Stimulated activated CD8-positive, alpha-beta memory T cell treated with anti-CD3 and anti-CD28 coated beads, Interleukin-15, amount 100 ng/mL, for 48 hours (primary cell): ENCODE measurements at places on chromosomes 1 and 21.

DNA sequence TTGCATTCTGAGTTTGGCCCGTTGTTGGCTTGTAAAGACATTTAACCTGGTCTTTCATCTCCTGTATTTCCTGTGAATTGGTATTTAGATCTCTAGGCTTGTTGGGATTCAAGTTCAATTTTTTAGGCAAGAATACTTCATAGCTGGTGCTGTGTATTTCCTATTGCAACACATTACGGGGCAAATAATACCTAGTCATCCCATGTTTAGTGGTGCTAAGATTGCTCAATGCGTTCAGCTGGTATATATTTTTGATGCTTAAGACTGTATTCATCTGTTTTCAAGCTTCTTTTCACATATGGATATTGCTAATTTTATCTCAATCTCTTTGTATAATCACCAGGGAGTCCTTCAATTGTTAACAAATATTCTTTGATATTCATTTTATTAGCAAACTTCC is 87.5 kb upstream of the ZBTB18 start:
- DNase-seq: no peak

GRCh38 chr1:237258871-237259270 is 216.9 kb downstream of the RYR2 start:
- DNase-seq: no peak

GRCh38 chr1:37858931-37859506 is 373 bp downstream of the MTF1 start:
- DNase-seq: no peak

GRCh38 chr1:204831186-204831585 is 39.5 kb upstream of the NFASC start:
- no peak for DNase-seq

DNA sequence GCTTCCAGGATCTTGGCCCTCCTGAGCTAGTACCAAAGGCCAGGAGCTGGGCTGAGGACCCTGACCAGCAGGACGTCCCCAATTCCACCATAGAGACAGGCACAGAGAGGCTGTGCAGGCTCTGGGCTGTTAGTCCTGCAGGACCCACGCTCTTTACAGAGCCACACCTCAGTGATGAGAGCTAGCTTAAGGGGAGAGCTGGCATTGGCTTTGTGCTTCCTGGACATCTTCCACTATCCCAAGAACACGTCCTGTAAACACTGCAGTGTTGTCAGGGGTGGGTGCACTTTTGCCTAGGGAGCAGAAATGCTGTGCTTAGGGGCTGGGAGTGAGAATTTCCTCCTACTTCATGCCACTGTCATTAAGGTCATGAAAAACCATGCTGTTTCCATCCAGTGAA is 91.7 kb upstream of the EDN2 start:
- no peak for DNase-seq

DNA sequence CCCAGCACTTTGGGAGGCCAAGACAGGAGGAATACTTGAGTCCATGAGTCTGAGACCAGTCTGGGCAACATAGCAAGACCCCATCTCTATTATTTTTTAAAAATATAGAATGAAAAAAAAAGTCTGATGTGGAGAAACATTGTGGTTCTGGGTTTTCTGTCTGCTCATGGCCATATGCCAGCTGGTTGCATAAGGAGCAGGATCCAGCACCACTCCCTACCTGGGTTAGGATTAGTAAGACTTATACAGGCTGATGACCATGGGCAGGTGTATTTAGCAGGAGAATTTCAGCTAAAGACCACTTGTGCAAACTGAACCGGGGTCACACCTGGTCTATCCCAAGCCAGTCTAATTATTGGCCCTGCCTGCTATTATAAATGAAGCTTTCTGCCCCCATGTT is 16.7 kb upstream of the GPX7 start:
- DNase-seq: no peak

GRCh38 chr1:167673265-167673664 is 43.2 kb downstream of the RCSD1 start:
- DNase-seq: no peak

DNA sequence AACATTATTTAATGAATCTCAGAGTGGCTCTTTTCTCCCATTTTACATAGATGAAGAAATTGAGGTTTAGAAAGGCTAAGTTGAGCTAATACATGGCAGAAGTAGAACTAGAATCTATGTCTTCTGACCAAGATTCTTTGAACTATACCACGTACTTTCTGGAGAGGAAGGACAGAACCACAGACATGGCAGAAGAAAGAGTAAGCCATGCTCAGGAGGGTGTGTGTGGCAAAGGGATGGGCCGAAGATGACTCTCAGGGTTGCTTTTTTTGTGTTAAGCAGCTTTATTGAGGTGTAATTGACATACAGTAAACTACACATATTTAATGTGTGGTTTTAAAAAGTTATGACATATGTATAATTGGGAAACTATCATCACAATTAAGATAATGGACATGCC is 69.5 kb downstream of the PEX14 start:
- DNase-seq: no peak

DNA sequence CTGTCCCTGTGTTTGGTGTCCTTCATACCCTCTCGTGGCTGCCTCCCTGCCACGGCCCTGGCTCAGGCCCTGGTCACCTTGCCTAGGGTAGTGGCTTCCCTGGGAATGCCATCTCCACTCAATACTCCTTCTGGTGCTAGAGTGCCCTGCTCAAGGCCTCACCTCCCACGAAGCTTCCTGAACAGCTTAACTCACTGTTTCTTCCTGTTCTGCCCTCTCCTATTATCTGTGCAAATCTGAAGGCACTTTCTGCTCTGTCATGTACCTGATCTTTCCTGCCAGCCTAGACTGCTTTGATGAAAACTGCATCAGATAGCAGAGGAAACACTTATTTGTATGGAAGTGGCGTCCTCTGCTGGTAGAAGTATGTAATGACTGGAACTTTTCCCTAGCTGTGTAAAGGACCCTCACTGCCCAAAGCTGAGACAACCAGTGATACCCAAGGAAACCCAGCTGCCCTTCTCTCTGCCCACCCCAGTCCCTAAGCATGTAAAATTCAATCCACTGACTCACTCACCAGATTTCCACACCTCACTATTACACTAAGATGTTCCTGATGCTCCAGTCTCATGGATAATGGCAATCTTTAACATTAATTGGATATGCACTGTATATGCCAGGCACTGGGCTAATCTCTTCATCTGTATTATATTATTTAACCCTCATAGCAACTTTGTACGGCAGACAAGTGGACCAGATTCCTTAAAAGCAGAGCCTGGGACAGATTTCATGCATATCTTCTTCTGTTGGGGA is 36.2 kb upstream of the BTG2 start:
- DNase-seq: no peak

GRCh38 chr1:91450260-91450659 is 45.6 kb upstream of the HFM1 start:
- no peak for DNase-seq

DNA sequence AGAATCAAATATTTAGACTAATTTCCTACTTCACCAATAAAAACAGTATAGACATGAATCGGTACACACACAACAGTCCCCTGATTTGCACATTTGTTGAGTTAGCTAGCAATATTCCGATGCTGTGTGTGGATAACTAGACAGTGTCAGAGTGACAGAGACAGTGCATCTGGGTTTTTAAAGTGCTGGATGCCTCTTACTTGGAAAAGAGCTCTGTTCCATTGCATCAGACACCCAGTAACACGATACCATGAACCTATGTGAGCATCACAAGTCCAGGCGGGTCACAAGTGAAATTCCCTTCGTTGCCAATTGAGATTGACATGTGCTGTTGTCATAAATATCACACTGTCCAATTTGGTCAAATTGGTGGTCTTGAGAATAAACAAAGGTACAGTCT is 82.0 kb upstream of the ESRRG start:
- DNase-seq: no peak

DNA sequence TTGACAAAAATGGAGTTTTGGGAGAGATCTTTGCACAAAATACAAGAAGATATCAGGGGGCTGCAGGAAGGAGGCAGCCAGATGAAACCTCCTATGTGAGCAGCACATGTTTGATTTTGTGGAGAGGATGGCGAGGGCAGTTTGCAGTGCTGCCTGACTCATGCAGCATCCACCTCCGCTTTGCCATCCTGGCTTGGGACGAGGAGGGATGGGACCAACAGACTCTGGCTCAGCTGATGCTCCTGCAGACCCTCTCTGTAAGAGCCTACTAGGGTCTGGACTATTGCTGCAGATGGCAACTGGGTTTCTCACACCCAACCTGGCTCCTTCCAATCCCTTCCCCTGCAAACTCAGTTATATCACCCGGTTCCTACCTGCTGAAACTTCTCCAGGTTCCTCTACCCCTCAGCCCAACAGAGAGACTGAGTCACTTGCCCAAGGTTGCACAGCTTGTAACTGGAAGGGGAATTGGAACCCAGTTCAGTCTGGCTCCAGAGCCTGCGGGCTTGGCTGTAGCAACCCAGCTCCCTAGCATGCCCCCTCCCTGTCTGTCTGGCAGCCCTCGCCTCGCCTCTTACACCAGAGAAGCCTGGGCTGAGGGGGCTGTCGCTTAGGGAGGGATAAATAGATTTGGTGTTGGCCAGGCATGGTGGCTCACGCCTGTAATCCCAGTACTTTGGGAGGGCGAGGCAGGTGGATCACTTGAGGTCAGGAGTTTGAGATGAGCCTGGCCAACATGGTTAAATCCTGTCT is 205.8 kb downstream of the PTPRU start:
- DNase-seq: no peak

DNA sequence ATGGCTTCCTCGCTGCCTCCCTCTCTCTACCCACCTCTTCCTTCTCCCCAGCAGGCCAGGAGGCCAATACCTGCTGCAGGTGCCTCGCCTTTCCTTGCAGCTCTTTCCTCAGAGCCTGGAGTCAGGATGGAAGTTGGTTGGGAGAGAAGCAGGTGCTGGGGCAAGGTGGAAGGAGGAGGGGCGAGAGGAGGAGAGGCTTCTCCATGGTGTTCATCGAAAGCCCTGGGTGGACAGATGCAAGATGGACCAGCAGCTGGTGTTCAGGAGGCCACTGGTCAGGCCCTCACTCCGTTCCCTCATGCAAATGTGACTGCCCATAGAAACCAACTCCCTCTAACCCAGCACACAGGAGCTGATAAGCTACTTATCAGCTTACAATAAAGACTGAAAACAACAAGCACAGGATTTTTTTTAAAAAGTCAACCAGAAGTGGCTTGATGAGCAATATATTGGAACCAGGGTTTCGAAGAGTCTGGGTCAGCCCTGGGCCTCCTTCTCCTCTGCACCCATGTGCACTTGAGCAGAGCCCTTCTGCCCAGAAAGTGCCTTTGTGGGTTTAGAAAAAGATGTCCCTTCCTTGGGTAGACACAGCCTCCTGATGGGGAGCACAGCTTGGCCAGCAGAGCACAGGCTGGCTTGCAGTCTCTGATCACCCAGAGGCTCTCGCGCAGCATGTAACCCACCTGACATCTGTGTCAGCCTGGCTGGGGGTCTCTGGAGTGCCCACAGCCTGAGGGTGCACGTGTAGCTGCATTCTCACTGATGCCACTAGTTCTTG is 16.6 kb upstream of the GSTM4 start:
- DNase-seq: no peak

- no peak for DNase-seq
Observed at GRCh38 chr1:110597966-110598365, 8.2 kb downstream of the KCNA2 start.

- DNase-seq: no peak
Observed at GRCh38 chr1:244436336-244437085, 15.2 kb downstream of the ADSS2 start.

DNA sequence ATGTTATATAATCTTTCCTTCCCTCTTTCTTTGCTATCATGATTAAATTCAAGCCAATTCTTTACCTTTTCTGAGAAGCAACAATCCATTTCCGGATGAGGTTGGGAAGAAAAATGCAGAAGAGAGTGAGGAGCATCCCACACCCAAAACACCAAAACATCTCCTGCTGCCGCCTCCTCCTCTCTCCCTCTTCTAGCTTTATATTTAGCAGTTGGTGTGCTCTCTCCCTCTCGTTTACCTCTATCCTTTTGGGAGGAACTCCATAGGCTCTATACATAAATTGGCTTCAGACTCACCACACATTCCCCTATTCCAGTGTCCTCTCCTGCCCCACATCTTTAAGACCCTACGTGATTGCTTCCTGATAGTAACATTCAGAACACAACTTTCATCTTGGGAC is 332.2 kb upstream of the PLXNA2 start:
- no peak for DNase-seq

GRCh38 chr1:58859769-58860485 is 76.1 kb upstream of the JUN start:
- DNase-seq: no peak

- no peak for DNase-seq
Observed at GRCh38 chr1:29145739-29146437, 22.2 kb upstream of the TMEM200B start.

DNA sequence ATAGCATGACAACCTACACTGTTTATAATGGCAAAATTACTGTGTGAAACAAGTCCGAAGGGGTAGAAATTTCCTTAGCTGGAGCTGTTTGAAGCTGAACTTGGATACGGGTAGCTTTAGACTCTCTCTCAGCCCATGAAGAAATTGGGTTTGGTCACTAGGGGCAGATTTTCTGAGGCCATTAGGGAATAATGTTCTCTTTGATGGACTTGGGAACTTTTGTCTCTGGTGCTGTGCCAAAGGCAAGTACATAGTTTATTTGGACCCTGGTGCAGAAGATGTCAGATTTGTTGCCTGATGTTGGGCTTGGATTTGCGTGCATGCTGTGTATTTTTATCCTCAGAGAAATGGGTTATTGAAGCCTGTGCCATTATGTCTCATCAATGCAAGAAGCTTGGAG is 109.6 kb downstream of the VPS13D start:
- DNase-seq: no peak

DNA sequence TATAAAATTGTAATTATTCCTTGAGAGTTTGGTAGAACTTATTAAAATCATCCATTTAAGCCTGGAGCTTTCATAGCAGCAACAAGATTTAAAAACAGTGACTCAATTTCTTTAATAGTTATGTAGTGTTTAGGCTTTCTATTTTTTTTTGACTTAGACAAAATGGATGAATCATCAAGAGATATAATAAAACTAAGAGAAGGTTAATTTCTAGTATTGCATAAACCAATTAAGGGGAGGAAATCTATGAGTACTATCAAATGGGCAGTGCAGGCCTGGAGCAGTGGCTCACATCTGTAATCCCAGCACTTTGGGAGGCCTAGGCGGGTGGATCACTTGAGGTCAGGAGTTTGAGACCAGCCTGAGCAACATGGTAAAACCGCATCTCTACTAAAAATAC is 416.3 kb upstream of the USP24 start:
- no peak for DNase-seq

DNA sequence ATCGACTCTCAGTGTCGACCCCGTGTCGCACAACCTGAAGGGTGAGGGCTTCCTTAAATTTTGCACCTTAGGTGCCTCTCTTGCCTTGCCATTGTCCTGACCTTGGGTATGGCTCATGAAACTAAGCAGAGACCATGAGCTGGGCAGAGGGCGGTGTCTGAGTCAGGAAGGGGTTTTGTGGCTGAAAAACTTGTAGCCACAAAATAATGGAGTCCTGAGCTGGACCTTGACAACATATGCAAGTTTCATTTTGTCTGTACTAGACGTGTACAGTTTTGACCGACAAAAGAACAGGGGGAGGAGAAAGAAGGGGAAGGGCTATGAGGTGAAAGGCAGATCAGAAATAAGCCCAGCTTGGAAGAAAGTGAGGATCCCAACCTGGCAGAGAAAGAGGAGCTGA is 8.3 kb upstream of the RUNX1 start:
- no peak for DNase-seq
